ENCODE measurements at places on chromosomes 5 and 9.

- no peak for DNase-seq
Measured at GRCh38 chr5:149567226-149567625, 14.1 kb upstream of the ARHGEF37 start.

GRCh38 chr9:132237481-132237880, 75.6 kb downstream of the NTNG2 start:
- no peak for DNase-seq

GRCh38 chr9:124735121-124735520, 36.0 kb downstream of the NR6A1 start:
- no peak for DNase-seq

GRCh38 chr5:54523534-54523933, 6.0 kb downstream of the SNX18 start:
- no peak for DNase-seq

GRCh38 chr5:176656467-176656990, 9.2 kb downstream of the TSPAN17 start:
- no peak for DNase-seq

DNA sequence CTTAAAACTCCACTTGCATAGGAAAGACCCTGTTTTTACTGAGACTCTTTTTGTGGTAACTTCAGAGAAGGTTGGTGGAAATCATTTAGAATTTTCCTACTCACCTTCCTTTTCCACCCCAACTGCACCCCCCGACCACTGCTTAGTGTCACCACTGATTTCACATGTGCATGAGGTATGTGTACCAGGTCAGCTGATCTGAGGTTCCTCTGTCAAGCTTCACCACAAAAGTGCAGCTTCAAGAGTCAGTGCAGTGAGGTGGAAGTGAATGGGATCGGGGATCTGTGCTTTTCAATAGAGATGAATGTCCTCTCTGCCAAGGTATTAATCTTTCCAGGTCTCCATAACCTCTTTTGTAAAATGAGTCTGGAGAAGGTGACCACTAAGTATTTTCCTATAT, 260.5 kb upstream of the WWC1 start:
- no peak for DNase-seq

DNA sequence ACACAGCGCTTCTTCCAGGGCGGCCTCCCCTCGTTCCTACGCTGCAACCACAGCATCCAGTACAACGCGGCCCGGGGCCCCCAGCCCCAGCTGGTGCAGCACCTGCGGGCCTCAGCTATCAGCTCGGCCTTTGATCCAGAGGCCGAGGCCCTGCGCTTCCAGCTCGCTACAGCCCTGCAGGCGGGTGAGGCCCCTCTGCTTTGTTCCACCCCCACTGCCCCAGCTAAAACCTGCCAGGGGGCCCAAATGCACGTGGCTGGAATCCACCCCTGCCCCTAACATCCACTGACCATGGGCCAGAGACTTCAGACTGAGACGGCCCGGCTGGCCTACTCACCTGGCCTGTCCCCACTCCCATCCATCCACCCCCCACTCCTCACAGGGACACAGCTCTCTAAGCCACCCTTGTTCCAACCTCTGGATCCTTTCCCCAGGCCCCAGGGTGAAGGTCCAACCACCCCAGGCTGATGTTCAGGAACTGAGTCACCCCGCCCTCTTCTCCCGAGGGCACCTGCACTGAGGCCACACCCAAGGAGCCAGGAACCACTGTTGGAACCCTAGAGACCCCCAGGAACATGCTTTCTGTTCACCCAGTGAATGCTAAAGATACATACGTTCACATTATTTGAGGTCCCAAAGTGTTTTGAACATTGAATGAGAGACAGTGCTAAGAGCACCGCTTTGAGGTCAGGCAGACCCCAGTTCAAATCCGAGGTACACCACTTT, 18.9 kb upstream of the ASS1 start:
- no peak for DNase-seq

DNA sequence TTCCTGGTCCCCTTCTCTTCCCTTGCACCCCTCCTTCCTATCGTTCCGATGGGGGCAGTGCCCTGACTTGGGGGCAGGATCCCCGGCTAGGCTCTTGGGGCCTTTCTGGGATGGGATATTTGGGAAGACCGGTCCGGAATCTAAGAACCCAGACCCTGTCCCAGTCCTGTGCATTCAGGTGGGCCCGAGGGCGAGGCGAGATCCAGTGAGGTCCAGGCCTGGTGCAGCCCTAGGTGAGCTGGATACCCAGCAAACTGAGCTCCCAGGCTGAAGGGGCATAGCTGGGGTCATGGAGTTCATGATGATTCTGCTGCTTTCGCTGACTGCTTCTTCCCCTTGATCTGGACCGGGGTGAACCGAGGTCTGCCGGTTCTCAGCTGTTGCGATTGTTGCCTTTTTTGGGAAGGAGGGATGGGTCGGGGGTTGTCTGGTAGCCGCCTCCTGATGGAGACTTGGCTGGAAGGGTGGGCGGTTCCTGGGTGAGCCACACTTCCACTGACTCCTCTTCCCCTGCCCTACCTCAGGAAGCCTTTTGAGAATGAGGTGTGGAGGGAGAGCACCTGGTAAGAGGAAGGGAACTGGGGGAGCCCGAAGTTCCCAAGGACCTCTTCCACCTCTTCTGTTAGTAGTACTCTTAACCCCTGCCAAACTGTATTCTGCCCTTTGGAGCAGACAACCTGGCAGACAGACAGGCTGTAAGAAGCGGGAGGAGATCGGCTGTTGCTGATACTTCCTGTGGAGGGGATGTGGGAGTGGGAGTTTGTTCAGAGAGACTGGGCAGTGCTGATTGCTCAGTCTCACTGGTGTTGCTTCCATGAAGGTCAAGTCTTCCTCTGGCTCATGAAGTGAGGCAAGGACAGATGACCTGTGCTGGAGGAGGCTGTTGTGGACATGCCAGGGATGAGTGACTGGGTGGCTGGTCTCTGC, 1.0 kb downstream of the LRRC8A start:
- DNase-seq: no peak

DNA sequence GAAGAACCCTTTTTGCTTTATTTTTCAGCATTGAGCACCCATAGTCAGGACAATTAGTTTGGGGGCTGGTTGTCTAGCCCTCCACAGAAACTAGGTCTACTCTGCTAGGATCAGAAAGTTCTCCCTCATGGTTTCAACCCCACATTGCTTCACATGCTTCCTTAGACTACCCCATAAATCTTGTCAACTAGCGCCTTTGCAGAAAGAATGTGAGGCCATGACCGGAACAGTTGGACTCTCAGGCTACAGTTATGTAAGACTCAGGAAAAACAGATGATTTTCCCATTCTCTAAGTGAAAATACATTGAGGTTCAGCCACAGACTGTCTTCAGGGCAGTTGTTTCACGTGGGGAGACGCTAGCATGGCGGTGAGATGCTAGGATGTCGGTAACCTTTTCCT, 255.6 kb downstream of the NR3C1 start:
- DNase-seq: no peak
